Stimulated activated CD4-positive, alpha-beta T cell treated with anti-CD3 and anti-CD28 coated beads, Interleukin-12 subunit alpha, Interleukin-12 subunit beta, amount 100 ng/mL, for 48 hours (primary cell): ENCODE measurements at places on chromosomes 6 and 20.

- DNase-seq: no peak
Measured at GRCh38 chr6:108685970-108686369, 125.3 kb downstream of the FOXO3 start.

DNA sequence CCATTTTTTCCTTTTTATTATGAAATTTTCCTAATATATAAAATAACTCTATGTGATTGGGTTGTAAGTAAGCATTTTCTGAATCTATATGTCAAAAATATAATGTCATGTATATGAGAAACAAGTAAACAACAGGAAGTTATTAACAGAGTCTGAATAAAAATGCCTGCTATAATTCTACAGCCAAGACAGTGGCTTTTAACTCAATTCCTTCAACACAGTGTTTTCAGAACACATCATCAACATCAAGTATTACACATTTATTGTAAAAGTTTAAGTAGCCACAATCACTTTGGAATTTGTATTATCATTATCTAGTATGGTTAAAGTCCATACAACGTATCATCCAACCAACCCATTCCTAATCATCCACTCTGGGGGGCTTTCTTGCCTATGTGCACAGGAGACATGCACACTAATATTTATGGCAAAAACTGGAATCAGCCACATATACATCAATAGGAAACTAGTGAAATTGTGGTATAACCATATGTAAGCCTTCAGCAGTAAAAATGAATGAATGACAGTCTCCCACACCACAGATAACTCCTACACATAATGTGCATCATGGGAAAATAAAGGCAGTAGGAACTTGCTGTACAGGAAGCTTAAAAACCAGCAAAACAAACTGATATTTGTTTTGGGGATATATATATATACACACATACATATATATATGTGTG lies 6.9 kb upstream of the HLA-A start:
- DNase-seq: no peak

DNA sequence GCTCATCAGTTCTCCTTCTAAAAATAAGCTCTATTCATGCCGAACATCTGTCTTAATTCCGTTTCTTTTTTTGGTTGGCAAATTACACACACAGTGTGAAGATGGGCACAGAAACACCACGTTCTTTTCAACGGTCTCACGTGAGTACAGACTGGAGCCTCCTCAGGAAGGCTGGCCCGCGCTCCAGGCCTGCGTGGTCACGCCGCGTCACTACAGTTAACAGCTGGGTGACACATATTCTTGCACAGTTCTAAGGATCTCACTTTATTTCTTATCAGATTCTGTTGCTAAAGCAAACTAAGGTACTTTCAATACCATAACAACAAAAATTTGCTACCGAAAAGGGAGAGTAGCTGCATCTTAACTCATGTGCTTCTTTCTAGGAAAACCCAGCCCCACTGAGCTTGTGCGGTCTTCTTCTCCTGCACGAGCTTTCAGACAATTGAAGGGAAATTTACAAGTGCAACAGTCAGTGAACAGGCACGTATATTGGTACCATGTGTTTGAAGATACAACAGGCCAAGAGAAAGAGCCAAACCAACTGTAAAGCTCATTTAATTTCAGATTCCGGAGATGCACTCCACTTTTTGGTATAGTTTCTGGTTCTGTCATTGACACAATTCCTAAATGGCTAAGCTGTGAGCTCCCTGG lies 55.6 kb upstream of the MPC1 start:
- no peak for DNase-seq

DNA sequence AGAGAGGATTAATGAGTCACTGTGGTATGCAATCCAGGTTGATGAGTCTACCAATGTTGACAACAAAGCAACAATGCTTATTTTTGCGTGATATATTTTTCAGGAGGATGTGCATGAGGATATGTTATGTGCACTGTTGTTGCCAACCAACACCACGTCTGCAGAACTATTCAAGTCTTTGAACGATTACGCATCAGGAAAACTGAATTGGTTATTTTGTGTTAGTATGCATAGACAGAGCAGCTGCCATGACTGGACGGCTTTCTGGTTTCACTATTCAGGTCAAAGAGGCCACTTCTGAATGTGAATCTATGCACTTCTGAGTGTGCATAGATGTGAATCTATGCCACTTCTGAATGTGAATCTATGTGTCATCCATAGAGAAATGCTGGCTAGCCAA lies 134.0 kb upstream of the GRIK2 start:
- no peak for DNase-seq

GRCh38 chr6:71855406-71855805 lies 30.9 kb upstream of the RIMS1 start:
- DNase-seq: no peak

DNA sequence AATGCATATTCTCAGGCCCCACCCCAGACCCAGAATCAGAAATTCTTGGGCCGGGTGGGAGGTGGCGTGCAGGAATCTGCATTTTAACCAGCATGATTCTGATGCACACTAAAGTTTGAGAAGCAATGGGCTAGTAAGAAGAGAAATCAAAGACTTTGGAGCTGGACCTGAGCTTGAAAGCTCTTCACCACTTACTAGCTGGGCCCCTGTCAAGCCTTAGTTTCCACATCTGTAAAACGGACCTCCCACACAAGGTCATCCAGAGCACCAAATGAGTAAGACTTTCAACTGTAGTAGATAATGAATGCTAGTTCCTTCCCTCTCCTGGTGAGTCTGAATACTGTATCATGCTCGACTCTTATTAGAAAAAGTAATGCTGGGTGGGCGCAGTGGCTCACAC lies 87.0 kb downstream of the TBC1D7 start:
- no peak for DNase-seq

DNA sequence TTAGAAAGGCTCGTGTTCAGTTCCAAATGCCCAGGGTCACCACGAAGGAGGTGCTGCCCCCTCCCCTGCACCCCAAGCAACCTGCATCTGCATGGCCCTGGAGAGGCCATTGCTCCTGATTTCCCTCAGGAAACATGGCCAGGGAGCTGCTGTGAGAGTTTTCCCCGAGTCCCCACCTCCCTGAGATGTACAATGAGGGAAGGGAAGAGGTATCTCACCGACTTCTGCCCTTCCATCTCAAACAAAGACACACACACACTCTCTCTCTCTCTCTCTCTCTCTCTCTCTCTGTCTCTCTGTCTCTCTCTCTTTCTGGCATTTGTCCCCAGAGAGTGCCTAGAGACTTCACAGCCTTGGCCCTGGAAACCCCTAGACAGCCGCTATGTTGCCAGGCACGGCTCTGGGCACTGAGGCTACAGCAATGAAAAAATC lies 120.4 kb downstream of the MRPL14 start:
- no peak for DNase-seq

DNA sequence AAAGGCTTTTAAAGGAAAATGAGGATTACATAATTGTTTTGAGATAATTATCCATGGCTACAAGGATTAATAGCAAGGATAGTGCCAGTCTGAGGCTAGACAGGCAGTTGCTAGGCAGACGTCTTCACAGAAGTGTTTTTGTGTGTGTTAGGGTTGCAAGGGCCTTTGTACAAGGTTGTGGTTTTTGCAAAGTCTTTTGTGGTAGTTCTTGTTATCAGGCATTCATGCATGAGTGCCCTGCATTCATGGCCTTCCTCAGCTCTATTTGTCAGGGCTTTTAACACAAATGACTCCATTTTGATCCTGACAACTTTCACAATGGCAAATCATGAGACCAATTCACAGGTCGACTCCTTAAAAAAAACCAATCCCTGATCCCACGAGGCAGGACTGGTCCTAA lies 68.1 kb upstream of the TXNDC5 start:
- DNase-seq: no peak

DNA sequence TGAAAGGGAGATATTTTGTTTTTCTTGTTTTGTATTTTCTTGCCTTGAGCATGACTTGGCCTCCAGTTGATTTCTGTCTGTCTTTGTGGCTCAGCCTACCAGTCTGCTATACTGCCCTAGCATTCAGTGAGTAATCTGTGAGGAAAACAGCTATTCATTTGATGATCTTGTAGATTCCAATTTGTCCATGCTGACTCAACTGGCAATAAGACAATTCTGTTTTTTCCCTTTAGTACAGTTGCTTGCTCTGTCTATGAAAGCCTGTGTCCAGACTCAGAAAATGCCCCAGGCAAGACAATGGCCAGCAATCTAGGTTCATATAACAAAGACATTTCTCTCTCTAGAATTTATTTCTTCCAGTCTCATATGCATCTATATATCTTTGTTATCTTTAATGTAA lies 10.9 kb upstream of the SOX4 start:
- DNase-seq: no peak

GRCh38 chr6:80404889-80405288 lies 298.4 kb downstream of the BCKDHB start:
- DNase-seq: no peak

GRCh38 chr6:8268606-8269005 lies 166.3 kb upstream of the EEF1E1 start:
- DNase-seq: no peak

DNA sequence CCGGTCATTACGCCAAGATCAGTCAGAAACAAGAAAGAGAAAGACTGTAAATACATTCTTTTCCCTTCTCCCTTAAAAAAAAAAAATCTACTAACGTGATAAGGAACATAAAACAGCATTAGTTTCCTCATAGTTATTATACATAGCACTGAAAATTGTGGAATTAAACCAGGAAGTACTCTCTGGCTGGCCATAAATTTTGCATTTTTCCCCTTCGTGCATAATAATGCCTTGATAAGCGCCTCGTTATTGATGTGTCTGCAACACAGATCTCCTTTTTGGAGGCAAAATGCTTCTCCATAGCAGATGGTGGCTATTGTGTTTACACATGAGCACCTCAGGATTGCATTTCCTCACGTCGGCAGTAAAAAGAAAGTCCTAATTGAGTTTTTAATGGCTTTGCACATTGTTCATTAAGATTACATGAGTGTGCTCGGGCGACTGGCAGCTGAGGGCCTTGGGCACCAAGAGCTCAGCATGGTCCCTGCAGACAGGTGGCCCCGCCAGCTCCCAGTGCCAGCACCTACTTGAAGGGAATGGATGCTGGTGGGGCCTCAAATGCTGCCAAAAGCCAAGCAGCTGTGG lies 394.5 kb downstream of the PTPRT start:
- DNase-seq: no peak

- DNase-seq: no peak
Measured at GRCh38 chr6:90219209-90219985, 77.2 kb downstream of the BACH2 start.

DNA sequence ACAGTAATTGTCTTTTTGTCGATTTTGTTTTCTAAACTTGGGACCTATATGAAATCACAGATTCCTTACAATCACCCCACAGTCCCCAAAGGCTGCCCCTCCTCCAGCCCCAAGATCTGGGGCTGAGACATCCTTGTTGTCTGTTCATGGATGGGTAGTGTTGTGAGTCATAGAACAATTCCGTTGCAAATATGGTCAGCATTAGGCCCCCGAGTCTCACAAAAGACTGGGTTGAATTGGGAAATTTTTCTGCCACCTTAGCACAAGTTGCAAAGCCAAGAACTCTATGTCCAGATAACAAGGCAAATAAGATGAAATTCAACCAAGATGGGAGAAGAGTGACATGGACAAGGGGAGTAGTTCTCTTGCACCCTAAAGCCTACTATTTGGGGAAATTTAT lies 10.5 kb upstream of the TAB2 start:
- no peak for DNase-seq
